ENCODE measurements at places on chromosomes 7 and 10.

DNA sequence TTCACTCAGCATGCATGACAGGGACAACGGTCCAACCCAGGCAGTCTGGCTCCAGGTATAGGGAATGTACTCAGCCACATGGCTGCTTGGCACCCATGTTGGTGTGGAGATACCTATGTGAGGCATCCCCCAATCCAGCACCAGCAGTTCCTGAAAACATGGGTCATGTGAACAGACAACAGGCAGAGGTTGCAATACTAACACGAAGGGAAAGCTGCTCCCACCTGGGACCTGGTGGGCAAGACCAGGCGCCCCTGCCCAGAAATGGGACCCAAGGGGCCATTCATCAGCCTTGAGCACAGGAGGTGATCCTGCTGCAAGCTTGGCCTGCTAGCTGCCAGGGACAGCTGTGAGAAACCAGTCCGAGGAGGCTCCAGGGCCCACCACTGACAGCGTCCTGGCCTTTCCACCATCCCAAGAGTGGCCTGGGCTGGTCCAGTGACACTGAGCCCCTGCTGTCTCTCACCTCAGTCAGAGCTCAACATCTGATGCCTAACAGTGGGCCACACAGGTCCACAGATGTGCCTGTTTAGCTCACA is 142.3 kb downstream of the ARHGAP22 start:
- no peak for DNase-seq

DNA sequence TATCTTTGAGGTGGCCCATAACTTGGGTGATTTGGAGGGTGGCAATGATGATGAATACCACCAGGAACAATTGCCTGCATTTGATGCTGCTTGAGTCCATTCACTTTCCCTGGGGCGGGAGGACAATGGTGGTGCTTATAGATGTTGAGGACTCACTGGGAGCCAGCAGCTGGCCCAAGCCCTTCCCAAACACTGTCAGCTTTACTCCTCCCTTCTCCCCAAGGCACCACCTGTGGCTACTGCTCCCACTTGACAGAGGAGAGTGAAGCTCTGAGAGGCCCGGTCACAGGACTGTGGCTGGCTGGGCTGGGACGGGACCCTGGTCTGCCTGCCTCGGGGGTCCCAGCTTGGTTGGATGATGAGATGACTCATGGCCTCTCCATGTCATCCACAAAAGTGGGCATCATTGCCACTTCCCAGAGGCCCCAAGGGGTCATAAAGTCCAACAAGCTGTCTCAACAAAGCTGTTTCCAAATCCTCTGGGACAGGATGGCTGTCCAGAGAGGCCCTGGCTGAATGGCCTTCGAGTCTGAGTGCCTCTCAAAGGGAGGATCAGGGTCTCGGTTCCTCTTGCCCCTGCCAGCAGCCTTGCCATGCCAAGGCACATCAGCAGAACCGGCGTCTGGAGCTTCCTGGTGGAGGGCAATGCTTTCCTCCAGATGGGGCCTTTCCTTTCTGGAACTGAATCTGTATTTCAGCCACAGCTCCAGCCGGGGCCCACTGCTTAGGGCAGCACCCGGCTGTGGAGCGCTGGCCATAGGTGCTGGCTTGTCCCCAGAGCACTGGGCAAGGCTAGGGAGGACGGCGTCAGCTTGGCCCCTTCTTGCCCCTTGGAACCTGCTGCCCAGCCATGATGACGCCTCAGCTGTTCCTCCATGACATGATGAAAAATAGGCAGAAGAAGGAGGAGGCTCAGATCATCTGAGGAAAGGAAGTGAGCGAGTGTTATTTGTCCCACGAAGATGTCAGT is 47.0 kb upstream of the PLEKHA1 start:
- no peak for DNase-seq

DNA sequence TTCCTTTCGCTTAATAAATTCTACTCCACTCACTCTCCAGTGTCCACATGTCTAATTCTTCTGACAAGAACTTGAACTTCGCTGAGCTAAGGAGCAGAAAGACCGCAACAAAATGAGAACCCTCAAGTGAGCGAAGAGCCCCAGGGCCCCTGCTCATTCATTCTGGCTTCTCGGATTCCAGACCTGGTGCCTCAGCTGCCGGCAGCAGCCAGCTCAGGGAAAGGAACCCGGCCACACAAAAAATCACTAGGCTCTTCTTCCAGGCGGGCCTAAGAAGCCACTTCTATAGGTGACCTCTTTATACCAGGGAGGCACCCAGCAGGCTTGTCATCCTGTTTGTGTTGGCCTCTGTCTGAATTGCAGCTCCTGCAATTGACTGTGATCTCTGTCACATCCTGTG is 33.3 kb downstream of the OTUD1 start:
- no peak for DNase-seq

DNA sequence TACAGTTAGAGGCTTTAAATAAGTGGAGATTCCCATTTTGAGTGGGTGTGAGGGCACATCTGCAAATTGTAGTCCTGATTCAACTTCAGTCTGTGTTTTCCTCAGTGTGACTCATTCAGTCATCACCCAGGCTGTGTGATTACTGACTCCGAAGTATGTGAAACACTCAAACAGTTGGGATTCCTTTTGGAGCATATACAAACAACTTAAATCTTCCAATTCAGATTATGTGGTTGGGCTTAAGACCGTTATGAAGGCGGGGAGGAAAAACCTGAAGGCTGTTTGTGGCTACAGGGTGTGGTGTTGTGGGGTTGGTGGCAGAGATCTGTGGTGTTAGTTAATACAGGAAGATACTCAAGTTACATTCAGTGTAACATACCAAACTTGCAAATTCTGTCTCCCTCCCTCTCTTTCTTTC is 259.7 kb upstream of the FERD3L start:
- no peak for DNase-seq

GRCh38 chr10:89923661-89924060 is 222.3 kb downstream of the KIF20B start:
- no peak for DNase-seq

Data from K562 (cell line).